Osteoblast (primary cell): ENCODE measurements at places on chromosomes 1 and 21. TPM values are rescaled to one million over a fixed set of nuclear protein-coding genes. Genes with fewer than 3 reads are reported as not detected.

PPP1R12B gene
- total RNA-seq, result 20.0 and 20.6 TPM in 2 replicates

MTARC1 gene
- total RNA-seq, result 2.9 TPM in 2 replicates

DNA sequence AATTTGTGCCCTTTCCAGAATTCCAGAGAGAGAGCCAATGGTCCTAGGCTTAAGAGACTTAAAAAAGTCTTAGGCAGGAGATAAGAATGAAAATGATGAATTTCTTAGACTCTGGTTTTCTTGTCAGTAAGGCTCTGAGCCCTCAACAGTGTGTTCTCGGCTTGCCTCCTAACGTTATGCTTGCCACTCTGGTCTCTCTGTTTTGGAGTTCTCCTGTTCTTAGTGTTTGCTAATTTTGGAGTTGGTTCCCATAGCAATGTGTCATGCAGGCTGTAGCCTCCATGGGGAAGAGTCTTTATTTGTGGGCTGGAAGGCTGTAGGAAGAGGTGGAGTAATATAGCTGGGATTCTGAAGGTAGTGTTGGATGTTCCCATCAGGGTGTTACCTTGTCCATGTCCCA is 19.9 kb downstream of the TBX19 start:
- no peak overlapping the region for H3K4me3 ChIP-seq
- no peaks in the 10 kb centered on the region for H3K27me3 ChIP-seq

GRCh38 chr21:29524055-29524454 is 225.3 kb downstream of the BACH1 start:
- H3K4me1 ChIP-seq, result peaks cover 4% of the 10 kb centered on the region
- no peak for DNase-seq
- no peaks in the 10 kb centered on the region for H3K36me3 ChIP-seq
- no peak overlapping the region for H3K4me3 ChIP-seq

DNA sequence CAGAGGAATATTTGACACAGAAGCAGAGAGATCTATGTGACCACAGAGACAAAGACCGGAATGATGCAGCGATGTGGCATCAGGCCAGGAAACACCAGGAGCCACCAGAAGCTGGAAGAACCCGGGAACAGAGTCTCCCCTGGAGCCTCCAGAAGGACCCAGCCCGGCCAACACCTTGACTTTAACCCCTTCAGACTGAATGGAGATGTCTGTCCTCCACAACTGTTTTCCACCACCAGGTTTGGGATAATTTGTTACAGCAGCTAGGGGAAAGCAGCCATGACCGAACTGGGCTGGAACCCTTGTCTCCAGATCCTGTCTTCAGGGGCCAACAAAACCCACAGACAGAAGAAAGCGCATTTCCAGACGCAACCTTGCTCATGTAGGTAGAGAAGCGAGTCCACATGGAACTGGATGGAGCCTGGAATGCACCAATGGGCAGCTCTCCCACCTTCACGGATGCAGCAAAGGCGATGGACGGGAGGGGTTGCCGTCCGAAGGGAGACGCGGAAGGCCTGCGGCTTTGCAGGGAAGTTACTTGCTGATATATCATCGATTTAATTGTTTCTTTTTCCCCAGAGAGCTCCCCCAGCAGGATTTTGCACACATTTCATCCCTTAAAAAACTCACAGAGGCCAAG is 396.6 kb downstream of the NPHP4 start:
- H3K4me1 ChIP-seq, result no peaks in the 10 kb centered on the region
- H3K4me3 ChIP-seq, result no peak overlapping the region
- H3K27me3 ChIP-seq, result no peaks in the 10 kb centered on the region
- H3K36me3 ChIP-seq, result no peaks in the 10 kb centered on the region
- no peak overlapping the region for H3K27ac ChIP-seq
